ENCODE measurements at places on chromosomes 16 and 17.

DNA sequence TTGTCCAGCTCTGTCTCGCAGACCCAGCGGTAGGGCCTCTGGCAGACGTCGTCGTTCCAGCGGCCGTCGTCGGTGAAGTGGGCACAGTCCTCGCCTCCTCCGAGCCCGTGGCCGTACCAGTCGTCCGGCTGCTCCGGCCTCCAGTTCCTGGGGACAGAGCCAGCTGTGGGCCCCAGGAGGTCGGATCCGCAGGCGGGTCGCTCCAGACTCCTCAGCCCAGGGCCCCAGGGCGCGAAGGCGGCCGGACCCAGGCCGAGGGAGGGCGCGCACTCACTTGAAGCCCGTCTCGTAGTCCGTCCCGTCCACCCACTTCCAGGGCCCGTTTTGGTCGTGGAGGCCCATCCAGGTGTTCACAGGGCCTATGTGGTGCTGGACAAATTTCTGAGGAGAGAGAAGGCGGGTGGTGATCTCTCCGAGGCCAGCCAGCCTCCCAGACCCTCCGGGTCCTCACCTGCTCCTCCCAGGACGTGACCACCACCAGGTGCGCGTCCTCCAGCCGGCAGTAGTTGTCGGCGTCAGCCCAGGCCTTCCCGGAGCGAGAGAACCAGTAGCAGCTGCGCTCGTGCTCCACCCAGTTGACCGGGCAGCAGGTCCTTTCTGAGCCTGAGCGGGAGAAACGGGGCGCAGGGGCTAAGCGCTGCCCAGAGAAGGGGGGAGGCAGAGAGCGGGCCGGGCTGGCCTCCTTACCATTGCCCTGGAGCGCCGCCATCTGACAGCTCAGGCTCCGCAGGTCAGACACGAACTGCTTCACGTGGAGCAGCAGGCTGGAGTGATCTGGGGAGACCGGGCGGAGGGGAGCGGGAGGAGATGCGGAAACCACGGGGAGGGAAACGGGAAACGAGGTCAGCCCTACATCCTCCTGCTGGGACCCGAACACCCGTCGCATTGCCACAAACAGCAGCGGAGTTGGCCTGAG is 5.2 kb downstream of the ASGR1 start:
- DNase-seq, result no peak

- DNase-seq, result peak; percentile 78
These were observed 16.1 kb downstream of the G6PC3 start for GRCh38 chr17:44086364-44087311.

- no peak for DNase-seq
These were observed 927.6 kb upstream of the CDH8 start for GRCh38 chr16:62963846-62964245.

DNA sequence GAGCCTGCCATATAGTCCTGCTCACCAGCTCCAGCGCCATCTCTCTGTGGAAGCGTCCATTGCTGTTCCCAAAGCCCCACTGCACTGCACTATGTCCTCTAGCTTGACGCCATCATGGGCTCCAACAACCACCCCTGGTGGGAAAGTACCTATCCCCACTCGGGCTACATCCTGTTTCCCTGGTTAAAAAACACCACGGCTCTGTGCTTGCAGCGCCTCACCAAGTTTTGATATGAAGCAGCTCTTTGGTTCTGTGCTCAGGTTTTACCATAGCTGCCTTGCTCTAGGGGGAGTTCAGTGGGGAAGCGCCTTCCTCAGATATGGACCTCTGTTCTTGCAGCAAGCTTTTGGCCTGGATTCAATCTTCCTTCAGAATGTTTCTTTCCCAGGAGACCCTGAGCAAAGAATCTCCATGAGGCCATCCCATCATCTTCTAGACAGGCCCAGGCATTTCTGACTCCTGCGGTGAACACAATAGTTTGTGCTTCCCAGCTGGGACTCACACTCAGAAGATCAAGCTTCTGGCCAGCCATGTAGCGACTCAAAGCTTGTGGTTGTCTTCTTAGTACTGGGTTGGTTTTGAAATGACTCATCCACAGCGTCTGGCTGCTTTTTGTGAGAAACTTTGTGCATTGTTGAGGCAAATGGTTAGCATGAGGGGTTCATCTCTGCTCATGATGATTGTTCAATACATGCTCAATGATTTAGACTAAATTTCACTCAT is 39.5 kb downstream of the DYNLRB2 start:
- DNase-seq, result peak; percentile 3

- no peak for DNase-seq
These were observed 11.9 kb upstream of the CLEC18A start for GRCh38 chr16:69938981-69939820.

DNA sequence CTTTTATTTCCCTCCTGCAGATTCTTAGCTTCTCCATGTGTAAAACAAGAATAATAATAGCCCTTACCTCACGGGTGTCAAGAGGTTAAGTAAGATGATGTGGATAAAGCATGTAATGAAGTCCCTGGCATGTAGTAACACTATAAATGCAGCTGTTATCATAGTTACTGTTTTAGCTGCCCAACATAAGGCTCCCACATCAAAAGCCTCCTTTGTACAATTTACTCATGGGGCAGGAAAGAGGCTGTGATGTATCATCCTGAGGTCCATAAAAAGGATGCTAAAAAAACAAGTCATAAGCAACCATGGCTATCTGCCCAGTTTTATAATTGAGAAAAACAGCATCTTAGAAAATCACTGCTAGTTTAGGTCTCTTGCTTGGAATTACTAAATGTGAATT is 339.7 kb downstream of the CA10 start:
- DNase-seq, result peak; percentile 11

DNA sequence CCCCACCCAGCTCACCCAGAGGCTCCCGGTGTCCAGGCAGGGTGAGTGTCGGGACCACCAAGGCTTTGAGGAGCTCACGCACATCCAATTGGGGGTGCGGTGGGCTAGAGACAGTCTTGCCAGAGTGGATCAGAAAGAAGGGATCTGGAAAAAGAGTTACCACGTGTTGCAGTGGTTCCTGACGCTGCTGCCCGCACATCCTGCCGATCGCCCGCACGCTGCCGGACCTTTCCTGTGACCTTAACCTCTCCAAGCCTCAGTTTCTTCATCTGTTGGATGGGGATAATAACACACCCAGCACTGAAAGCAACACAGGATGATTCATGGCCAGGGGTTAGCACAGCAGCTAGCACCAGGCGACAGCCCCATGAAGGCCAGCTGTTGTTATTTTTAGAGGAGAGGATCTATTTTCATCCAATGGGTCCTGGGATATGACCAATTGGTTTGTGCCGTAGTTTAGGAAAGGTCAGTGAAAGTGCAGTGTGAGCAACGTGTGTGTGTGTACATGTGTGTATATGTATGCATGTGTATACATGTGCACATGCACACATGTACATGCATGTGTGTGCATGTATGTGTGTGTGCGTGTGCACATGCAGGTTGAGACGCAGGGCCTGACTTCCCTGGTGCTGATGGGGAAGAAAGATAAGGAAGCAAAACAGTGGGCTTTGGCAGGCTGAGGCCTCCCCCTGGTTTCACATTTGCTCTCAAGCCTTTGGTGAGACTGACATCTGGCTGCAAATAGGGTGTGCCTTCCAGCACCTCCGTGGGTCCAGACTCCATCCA is 2.5 kb downstream of the ITGAX start:
- DNase-seq, result no peak

DNA sequence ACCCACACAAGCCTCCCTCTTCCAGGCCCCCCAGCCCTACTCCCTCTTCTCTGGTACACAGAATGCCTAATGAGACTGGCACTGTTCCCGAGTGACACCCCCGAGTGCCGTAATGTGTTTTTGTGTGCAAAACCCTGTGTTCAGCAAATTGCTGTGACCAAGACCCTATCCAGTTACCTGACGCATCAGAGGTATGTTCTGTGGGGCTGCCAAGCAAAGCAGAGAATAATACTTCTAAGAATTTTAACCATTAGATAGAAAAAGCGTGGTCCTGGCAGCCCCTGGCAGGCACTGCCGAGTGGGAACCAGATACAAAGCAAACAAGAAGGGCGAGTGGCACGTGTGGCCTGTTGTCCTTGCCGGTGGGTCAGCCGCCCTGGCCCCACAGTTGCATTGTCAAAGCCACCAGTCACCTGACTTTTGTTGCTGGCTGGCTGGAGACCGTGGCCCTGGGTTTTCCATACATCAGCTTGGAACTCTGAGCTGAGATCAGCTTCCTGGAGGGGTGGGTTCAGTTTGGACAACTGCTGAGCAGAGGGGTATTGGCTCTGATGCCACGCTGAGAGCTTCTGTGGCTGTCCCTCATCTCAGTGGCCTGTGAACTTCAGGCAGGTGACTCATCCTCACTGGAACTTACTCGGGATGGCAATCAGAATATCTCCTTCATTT is 69.1 kb upstream of the BRD7 start:
- no peak for DNase-seq

DNA sequence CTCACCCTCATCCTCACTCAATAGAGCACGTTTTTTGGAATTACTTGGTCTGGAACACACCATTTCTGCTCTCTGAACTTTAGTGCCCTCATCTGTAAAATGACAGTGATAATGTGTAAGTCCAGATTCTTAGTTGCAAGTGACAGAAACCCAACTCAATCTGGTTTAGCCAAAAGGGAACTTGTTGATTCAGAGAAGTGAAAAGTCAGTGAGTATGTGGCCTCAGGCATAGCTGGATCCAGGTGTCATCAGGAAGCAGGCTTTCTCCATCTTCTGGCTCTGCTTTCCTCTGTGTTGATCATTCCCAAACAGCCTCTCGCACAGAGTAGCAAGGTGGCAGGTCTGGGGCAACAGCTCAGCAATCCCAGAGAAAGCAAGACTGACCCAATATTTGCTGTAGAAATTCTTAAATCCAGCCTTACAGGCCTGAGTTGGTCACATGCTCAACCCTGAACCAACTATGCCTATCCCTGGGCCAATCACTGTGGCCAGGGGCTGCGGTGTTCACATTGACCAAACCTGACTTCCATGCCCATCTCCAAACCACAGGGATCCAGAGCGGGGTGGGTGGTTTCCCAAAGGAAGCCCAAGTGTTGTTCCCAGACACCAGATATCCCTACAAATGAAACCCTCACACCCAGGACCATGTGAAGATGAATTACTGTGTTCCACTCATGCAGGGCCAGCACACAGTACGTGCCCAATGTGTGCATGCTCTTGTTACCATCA is 23.3 kb upstream of the ALKBH5 start:
- DNase-seq, result no peak

DNA sequence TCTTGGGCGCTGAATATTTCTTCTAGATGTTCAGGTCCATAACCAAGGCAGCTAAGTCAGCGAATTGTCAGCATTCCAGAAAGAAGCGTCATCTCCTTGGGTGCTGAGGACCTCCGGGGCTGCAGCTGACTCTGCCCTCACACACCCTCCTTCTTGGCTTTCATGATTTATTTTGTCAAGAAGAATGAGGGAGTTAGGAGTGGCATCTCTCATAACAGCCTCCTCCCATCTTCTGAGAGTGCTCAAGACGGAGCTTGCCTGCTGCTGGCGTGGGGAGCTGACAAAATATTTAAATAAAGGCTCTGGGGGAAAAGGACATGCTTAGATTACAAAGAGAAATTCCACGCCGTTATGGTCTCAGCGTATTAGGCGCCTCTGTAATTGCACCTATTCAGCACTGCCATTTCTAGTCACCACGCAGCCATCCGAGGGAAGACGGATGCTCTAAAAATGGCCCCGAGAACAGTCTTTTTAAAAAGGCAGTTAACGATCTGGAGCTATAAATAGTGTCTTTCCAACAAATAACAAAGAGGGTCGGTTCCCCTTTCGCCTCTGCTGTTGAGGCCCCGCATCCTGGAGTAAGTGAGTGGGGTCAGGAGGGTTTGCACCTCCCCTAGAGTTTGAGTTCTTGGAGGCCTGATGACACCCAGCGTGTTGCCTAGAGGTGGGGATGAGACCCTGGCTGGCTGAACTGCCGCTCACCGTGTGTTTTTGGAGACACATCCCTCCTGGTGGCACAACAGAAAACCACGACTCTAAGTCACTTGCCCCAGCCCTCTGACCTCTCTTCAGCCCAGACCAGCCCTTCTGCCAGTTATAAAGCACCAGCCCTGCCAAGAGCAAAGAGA is 187.0 kb downstream of the CCDC182 start:
- no peak for DNase-seq

GRCh38 chr16:85757341-85757822 is 6.5 kb upstream of the C16orf74 start:
- DNase-seq, result no peak

GRCh38 chr16:12903407-12904328 is 2.3 kb downstream of the SHISA9 start:
- no peak for DNase-seq

GRCh38 chr16:50247123-50247905 is 19.0 kb upstream of the ADCY7 start:
- no peak for DNase-seq

GRCh38 chr17:79573196-79573896 is 37.5 kb downstream of the RBFOX3 start:
- DNase-seq, result no peak

DNA sequence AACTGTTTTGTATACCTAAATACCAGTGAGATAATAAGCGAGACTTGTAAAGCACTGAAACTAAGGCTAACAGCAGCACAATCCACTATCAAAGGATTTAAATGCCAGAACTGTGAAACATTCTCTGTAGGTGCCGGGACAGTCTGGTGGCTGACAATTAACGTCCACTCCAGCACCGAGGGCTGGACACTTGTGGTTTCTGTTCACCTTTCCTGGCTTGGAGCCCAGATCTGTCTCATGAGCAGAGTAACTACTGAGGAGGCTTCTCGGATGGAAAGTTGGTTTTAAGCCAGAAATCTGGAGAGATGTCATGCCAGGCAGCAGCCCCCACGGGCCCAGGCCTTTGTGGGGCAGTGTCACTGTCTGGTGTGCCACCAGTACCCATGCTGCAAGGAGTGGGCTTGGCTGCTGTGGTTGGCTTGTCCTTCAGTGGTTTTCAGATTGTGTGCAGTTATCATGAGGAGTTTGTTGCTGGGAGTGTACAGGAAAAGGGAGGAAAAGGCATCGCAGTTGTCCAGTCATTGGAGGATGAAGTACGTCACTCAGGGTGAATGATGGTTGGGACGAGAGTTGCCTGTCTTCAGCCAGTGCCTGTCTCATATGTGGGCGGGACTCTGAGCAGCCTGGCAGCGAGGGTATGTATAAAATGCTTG is 35.5 kb downstream of the UBN1 start:
- DNase-seq, result no peak

DNA sequence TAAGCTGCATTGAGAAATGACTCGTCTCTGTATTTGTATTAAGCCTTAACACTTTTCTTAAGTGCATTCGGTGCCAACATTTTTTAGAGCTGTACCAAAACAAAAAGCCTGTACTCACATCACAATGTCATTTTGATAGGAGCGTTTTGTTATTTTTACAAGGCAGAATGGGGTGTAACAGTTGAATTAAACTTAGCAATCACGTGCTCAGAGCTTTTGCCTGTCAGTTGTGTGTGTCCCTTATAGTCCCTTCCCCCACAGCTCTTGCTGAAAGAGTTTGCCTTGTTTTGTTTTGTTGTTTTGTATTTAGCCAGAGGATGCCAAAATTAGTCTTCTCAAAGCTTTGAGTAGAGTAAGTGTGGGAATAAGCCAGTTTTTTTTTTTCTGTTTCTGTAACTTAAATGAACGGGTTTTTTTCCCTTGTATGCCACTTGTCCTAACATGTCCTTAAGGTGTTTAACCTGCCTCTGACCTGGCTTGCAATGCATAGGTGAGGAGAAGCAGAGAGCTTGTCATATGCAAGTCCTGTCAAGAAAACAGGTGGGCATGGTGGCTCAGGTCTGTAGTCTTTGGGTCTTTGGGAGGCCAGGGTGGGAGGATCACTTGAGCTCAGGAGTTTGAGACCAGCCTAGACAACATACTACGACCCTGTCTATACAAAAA is 4.6 kb upstream of the MAPK8IP3 start:
- DNase-seq, result no peak

GRCh38 chr16:20976576-20976975 is 76.0 kb downstream of the LYRM1 start:
- DNase-seq, result no peak

GRCh38 chr16:67129422-67129821 is 19.7 kb downstream of the PHAF1 start:
- no peak for DNase-seq

GRCh38 chr17:36590082-36590481 is 1.6 kb upstream of the DHRS11 start:
- no peak for DNase-seq

All from foreskin melanocyte (primary cell).